ENCODE measurements at places on chromosomes 13 and 19. TPM values are rescaled to one million over a fixed set of nuclear protein-coding genes. Genes with fewer than 3 reads are reported as not detected.

DNA sequence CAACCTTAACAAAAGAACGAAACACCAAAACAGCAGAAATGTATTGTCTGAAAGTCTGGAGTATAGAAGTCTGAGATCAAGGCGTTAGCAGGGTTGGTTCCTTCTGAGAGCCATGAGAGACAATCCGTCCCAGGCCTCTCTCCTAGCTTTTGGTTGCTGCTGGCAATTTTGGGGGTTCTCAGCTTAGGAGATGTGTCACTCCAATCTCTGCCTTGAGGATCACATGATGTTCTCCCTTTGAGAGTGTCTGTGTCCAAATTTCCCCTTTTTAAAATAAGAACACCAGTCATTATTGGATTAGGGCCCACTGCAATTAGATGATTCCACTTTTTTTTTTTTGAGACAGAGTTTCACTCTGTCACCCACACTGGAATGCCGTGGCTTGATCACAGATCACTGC is 10.1 kb downstream of the KCNN1 start:
- no peak for DNase-seq

GRCh38 chr13:87259479-87260083 is 411.6 kb upstream of the SLITRK5 start:
- DNase-seq, result peak; percentile 76

DNA sequence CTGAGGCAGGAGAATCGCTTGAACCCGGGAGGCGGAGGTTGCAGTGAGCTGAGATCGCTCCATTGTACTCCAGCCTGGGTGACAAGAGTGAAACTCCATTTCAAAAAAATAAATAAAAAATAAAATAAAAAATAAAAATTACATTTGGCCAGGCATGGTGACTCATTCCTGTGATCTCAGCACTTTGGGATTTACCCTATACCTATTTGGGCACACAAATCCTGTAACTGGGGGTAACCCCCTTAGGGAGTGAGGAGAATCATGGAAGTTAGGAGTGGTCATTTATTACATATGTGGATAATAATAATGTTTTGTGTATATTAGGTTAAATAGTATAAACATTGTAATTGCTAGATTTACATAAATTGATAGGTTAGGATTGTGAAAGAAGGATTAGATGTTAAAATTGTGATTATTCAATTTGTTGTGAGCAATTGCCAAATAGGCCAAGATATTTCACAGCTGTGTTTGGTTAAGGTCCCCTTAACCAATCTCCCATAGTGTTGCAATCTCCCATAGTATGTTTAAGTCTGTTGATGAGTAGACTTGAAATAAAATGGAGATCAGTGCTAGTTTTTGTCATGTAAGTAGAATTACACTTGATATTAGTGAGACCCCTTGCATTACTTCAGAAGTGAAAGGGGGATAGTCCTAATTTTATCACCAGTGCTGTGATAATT is 30.7 kb downstream of the ZNF844 start:
- DNase-seq, result no peak

DNAAF3 gene
- total RNA-seq, result 4.6 TPM

GRCh38 chr19:937259-937694 is 11.4 kb downstream of the ARID3A start:
- DNase-seq, result no peak

ZNF575 gene
- total RNA-seq, result not detected

GRCh38 chr19:52022193-52022592 is 6.0 kb downstream of the ZNF614 start:
- no peak for DNase-seq

ZNF729 gene
- total RNA-seq, result not detected

GRCh38 chr19:43798546-43799409 is 3.5 kb downstream of the LYPD5 start:
- peak; percentile 90 for DNase-seq

DNA sequence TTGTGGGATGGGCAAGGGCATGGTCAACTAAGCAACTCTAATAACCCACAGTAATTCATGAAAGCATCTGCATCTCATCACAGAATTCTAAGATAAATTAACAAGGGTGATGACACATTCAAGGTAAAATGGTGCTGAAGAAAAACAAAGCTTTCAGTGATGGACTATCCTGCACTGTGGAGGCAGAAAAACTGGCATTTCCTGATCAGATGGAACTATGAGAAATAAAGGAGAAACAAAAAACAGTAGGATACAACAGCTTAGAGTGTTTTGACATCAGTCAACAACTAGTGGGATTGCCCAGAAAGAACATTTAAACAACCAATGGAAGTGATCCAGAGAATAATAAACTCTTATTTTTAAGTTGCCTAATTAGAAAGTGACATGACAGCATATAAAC is 327.0 kb downstream of the KLF5 start:
- no peak for DNase-seq

DNA sequence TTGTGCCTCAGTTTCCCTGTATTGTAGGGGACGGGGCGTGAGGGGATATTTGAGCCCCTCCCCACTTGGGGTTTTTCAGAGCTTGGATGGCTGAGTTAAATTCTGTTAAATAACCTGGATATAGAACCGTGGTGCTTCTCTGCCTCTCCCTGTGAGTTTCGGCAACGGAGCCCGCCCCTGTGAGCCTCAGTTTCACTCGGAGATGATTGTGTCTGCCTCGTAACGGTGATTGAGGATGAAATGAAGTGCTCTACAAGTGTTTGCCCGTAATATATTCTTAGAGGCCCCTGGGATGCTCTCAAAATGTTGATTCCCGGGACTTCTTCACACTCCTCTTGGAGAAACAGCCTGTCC is 509 bp downstream of the KXD1 start:
- DNase-seq, result no peak

TEKTIP1 gene
- 1.2 TPM for total RNA-seq

GRCh38 chr19:42420055-42420544 is 7.1 kb downstream of the LIPE start:
- DNase-seq, result peak; percentile 74

DNA sequence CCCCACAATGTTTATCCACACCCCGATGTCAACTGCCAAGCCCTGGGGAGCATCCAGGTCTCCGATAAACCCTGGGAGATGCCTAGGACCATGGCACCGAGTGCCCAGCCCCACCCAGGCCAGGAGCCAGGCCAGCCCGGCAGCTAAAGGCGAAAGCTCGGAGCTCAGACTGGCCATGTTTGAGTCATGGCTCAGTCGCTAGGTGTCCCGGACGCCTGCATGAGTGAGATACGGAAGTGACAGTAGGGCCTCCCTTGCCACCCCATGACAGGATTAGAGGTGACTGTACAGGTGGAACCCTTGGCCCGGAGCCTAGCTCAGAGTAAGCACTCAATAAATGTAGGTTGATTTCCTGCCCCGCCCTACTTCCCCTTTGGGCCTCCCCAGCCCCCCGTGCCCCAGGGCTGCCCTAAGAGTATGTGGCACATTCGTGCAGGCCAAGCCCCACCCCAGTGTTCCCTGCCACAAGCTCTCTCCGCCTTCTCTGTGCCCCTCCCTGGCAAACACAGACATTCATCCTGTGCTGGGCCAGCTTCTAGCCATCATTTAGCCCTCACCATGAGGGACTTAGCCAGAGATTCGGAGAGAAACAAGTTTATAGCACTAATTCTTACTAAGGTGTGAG is 5.8 kb upstream of the TPM4 start:
- DNase-seq, result no peak

GRCh38 chr13:35208587-35208986 is 266.5 kb downstream of the NBEA start:
- DNase-seq, result no peak

DNA sequence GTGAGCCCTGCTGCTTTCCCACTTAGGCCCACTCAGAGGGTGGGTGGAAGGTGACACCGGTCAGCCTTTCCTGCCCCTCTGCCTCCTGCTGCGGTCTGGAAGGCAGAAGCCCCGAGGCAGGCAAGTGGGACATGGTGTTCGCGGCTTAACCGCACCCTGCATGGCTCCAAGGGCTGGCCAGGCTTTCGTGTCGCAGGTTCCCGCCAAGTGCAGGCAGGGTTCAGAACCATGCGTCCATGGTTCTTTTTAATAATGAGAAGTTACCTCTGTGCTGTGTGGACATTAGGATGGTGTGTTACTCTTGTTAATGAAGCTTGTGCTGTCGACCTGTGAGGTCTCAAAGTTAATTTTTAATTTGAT is 986 bp downstream of the DGKH start:
- no peak for DNase-seq
